Cerebellar nuclear complex (tissue), 1 donor: ENCODE measurements at places on chromosomes 2 and 18.

DNA sequence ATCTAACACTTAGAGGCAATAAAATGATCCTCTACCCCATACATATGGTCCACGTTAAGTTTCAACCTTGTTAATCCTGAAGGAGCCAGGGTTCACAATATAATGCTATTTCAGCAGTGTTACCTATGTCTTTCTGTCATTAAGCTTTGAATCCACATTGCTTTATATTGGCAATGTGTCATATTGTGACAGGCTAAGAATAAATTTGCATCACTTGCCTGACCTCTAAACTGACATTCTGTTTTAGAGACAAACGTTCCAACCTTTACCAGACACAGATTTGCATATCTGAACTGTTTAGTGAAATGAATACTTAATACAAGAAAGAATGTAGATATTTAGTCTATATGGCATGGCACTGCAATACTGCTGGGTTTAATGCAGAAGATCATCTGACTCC lies 98.4 kb downstream of the UNC80 start:
- DNase-seq: no peak

GRCh38 chr2:201880579-201880978 lies 74.2 kb downstream of the CDK15 start:
- no peak for DNase-seq

GRCh38 chr18:55354795-55355194 lies 233.2 kb downstream of the TCF4 start:
- no peak for DNase-seq

GRCh38 chr2:241924069-241924908 lies 54.8 kb downstream of the RTP5 start:
- no peak for DNase-seq

DNA sequence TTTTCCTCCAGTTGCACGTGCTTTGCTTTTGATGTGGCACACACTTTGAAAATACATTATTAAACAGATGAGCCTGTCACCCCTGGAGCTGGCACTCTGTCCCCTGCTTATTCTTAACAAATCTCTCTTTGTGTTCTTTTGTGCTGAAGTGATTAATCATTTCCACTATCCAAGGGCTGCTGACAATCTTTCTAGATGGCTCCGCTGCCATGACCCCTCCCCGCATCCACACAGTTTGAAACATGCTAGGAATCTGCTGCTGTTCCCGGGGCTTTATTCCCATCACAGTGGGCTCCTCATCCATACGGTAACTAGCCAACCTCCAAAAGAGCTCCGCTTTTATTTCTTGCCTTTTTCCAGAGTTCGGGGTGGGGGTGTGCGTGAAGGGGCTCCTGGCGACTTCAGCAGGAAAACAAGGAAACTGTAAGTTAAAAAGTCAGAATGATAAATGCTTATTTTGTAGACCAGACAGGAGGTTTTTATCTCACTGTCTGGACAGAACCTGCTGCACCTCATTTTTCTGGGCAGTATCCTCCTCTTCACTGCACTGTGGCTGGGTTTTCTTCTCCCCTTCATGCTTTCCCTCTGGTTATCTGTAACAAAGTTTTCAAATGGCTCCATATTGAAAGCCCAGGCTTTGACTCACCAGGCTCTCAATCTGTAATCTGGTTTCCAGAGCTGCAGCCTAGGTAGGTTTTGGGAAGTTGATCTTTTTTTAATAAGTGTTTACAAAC lies 319.7 kb downstream of the AFF3 start:
- DNase-seq: no peak

GRCh38 chr2:161111531-161111930 lies 48.7 kb upstream of the TANK start:
- DNase-seq: no peak

DNA sequence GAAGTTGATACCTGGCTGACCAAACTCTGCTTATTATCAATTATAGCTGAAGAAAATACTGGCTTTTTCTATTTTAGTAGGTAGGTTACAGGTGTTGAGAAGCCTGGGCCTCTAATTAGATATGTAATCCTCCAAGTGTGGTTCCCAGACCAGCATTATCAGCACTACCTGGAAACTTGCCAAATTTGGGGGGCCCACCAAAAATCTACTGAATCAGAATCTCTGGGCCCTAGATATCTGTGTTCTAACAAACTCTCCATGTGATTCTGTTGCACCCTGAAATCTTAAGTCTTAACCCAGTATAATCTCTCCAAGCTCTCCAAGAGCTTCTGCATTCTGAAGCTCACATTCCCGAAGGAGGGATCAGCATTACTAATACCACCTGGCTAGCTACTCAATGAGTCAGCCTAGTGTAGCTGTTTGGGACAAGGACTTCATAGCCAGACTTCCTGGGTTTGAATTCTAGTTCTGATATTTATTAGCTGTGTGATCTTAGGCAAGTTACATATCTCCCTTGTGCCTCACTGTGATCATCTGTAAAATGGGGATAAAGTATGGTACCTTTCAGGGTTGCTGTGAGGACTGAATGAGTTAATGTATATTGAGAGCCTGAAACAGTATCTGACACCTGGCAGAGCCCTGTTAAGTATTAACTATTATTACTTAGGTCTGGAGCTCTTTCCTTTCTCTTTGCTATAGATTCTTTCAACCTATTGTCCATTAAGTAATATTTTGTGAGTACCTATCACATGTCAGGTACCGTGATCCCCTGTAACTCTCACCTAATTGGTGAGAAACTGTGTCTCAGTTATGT lies 94.1 kb upstream of the CD302 start:
- DNase-seq: no peak

DNA sequence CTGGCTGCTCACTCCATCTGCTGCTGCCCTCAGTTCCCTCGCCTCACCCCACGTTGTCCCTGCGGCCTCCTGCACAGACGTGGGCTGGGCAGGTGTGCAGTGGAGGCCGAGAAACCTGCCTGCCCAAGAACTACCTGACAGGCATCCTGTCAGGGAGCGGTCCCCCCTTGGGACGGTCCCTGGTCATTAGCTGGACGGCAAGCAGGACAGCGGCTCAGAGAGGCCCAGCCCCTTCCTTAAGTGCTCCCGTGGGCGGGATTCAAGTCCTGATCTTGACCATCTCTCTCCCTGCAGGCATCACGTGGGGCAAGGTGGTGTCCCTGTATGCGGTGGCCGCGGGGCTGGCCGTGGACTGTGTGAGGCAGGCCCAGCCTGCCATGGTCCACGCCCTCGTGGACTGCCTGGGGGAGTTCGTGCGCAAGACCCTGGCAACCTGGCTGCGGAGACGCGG lies 11.3 kb downstream of the BOK start:
- DNase-seq: no peak

DNA sequence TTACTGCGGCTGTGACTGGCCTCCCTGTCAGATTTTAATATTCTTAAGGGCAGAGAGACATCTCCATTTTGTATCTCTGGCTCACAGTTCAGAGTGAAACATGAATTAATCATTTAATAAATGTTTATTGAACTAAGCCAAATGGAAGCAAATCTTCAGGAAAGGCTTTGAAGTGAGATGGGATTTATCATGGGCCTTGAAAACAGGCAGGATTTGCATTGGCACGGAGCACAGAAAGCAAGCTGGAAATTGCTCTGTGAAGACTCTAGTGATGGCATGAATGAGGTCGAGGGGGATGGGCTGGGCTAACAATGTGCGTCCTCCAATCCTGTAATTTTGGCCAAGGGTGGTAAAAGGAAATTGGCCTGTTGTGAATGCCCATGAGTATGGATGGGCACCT lies 369.8 kb upstream of the SOX11 start:
- DNase-seq: no peak

DNA sequence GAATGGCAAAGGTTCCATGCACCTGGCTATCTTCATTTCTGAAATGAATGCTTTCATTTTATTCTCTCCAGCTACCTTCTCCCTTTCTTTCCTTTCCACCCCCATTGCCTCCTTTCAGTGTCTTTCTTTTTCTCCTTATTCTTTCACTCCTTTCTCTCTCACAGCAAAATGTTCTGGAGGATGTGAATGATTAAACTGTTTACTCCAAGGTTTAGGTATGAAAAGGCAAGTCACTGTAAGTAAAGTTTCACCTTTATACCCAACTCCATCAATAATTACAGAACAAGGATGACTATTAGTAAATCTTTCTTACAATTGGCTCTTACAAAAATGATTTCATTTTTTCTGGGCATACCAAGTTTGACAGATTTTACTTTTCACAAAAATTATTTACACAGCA lies 4.3 kb downstream of the PAX8 start:
- no peak for DNase-seq

GRCh38 chr2:224584785-224585210 lies 365 bp downstream of the CUL3 start:
- DNase-seq: no peak

GRCh38 chr2:239881561-239882320 lies 143.4 kb downstream of the NDUFA10 start:
- DNase-seq: no peak

- DNase-seq: no peak
These were observed 164.6 kb upstream of the SP5 start for GRCh38 chr2:170550501-170550900.

DNA sequence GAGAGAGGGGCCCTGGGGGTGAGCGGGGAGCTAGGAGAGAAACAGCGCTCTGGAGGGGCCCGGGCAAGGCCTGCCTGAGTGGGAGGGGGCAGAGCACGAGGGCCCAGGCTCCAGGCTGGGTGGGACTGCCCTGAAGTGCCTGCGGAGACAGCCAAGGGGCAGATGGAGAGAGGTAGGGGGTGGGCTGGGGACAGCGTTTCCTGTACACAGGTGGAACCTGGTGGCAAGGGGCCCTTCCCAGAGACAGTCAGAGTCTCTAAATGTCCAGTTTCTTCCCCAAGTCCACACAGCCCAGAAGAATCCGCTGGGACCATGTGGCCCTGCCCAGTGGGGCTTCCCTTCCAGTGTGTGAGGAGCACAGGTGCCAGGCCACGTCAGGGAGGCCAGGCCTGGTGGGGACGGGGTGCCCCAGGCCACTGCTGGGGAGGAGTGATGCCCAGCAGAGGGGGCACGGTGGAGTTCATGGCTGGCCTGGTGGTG lies 1.7 kb upstream of the GPR35 start:
- DNase-seq: no peak

DNA sequence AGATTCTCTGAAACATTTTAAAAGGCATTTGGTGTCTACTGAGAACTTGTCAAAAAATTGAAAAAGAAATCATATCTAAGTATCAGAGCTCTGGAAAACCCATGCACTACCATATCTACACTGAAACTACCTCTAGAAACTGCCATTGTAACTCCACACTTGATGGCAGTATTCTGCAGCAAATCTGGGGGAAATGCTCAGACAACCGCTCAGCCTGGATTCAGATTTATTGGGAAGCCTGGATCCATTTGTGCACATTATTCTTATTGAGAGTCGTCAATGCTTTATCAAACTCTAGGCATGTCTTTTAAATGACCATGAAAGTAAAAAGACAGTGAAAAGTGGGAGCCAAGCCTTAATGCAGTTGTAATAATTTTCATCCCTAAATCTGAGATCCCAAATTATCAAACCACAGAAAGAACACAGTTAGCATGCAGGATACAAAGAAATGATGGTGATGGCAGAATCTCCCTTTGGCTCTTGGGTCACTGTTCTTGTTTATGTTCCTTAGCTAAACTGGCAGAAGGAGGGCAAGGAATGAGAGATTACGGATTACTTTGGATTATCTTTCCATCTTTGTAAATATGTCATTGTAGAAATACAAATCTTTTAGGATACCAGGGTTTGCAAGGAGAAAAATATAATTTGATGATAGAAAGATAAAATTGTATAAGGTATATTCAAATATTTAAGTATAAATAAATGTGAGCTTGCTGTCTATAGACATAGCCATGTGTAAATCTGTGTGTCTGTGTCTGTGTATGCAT lies 512.1 kb upstream of the SYT4 start:
- no peak for DNase-seq
